NCI-H526 treated with DMSO at 0.1 percent for 48 hours (cell line): ENCODE measurements at places on chromosomes 4 and X.

DNA sequence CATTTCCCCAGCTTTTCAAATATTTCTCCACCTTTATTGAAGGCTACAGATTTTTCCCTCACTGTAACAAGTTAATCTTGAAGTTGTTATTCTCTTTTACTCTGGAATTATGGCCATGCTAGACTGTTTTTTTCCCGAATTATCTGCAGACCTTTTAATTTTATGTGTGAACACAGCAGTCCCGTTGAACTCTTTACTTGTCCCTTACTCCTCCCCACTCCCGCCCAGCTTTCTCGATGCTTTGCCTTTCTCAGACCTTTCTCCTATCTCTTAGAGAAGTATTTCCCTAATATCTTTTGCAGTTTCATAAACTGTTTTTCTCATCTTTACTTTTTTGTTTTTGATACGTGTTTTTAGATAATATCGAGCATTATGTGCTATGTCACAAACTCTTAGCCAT, 776 bp downstream of the CEP44 start:
- no peak for DNase-seq

GRCh38 chrX:9668537-9668936, 97.1 kb downstream of the GPR143 start:
- no peak for DNase-seq

DNA sequence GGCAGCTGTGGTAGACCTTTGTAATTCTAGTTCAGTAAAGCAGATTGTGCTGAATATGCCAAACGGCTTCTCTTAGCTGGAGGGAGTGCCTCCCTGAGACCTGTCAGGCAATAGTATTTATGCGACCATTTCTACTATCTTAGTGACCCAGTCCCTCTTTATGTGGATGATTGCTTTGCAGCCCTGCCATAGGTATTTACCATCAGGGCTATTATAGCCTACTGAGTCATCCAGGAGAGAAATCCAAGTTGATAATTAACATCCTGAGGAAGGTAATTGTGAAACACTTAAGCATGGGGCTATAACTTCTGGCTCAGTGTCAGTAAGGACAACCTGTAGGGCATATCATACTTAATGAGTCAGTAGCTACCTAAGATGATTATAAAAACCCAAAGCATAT, 103.9 kb upstream of the MAOA start:
- no peak for DNase-seq

- DNase-seq = no peak
Measured at GRCh38 chrX:138034136-138034535, 468.2 kb downstream of the ZIC3 start.

- no peak for DNase-seq
Measured at GRCh38 chr4:876780-877179, 50.9 kb upstream of the CPLX1 start.

GRCh38 chr4:84531689-84532088, 32.6 kb upstream of the NKX6-1 start:
- no peak for DNase-seq

GRCh38 chrX:136856050-136856449, 24.5 kb downstream of the RBMX start:
- no peak for DNase-seq

DNA sequence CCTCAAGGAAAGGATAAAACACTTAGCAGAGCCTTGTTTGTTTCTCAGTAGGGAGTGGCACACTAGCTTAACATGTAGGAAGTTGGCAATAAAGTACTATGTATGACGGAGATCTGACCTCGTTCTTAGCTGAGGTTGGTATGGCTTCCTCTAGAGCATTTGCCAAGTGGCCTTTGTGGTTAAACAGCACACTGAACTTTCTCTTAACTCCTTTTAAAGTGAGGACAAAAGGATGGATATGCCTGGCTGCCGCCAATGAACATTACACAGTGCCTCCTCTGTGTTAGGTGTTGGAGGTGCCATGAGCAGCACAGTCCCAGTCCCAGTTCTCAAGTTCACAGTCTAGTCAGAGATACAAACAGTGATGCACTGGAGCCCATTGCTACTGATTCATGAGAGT, 54.4 kb downstream of the VGLL1 start:
- no peak for DNase-seq

DNA sequence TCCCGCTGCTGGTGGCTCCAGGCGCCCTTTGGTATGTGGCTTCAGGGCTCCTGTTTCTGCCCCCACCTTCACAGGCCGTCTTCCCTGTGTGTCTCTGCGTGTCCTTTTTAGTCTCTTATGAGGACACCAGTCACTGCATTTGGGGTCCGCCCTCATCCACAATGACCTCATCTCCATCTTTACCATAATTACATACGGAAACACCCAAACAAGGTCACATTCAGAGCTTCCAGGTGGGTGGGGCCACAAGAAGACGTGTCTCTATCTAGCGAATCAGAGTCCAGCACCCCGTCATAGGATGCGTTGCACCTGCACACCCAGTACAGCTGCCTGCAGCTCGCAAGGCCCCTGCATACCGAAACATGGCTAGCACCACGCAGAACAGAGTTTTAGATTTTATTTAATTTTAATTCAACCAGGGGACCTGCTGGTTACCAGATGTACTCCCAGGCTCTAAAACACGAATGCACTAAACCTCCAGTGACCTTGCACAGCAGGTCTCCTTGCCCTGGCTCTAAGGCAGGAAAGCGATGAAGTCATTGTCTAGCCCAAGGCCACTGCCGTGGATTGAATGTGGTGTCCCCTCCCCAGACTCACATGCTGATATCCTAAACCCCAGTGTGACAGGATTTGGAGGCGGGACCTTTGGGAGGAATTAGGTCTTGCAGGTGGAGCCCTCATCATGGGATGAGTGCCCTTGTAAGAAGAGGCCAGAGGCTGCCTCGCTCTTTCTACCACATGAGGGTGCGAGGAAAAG, 30.3 kb downstream of the ABLIM2 start:
- no peak for DNase-seq

- DNase-seq = no peak
Measured at GRCh38 chrX:111467896-111468295, 43.5 kb upstream of the SERTM2 start.

GRCh38 chrX:39758791-39759525, 338.8 kb downstream of the BCOR start:
- DNase-seq = no peak

DNA sequence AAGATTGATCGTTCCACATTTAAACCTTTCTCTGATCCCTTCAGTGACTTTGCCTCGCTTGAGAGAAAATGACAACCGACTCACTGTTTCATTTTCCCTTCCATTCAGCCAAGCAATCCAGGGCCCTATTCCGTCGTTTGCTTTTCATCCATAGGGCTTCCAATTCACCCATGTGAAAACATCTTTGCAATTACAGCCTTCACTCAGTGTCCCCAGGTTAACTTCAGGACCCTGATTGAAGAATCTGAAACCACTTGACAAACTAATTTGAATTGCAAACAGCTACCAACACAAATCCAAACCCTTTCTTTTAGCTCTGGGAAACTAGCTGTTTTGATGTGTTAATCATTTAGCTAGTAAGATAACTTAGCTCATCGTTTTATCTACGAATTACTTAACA, 120.2 kb upstream of the FAM9C start:
- peak; percentile 11 for DNase-seq

DNA sequence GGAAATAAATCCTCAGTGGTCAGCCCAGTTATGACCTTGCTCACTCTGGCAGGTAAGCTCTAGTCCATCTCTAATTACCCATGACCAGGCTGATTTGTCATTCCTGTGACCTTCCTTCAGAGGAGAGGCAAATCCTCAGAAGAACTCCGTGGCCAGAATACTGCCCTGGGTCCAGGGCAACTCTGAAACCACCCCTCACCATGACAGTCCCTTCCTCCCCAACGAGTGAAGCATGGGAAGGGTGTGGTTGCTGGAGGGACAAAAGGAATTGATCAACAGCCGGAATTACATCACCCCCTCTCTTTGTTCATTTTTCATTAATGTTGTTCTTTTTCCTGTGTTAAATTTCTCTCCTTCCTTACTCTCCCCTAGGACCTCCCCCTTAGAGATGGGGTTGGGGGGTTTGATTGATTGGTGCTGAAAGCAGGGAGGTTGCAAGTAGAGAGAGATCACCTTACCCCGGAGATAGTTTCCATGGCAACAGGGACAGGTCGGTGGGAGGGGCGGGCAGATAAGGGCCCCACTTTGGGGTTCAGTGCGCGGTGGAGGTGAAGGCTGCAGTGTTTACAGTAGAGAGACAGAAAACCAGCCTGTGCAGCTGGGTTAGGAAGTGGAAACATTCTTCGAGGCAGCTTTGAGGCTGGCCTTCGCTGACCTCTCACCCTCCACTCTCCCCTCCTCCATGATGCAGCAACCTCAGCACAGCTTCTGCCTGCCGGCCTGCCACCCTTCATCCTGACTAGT, 647.4 kb downstream of the BCOR start:
- DNase-seq = no peak

- no peak for DNase-seq
Measured at GRCh38 chrX:9627922-9628321, 137.7 kb downstream of the GPR143 start.

DNA sequence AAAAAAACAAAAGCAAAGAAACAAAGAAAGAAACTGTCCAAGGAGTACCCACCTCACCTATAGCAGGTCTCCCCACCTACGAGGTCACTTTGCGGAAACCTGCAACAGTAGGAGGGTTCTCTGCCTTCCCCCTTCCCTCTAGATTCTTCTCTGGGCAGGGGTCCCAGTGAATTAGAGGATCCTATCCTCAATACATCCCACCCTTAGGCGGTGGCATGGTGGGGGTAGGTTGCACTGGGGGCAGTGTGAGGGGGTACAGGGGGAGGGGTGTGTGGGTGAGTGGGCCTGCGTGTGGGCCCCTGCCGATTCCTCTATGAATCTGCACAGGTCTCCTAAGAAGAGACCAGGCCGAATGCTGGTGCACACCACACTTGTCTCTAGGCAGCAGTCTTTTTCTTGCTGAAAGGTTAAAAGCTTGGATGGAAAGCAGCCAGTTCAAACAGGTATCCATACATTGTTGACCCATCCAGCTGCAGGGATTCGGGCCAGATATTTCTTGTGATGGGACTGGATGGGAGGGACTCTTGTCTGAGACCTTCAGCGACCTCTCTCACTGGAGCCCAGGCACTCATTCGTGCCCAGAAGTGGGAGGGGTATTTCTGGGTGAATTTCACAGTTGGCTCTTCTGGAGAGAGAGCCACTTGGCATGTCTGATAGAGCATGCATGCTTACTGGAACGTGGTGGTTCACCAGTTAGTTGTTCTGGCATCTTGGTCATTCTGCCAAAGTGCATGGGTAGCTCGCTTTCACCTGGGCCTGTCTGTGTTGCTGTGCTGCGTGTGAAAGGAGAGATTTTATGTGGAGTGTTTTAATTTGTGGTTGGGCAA, 65.6 kb downstream of the NBDY start:
- DNase-seq = no peak

- DNase-seq = no peak
Measured at GRCh38 chrX:14476205-14476604, 53.1 kb upstream of the GLRA2 start.

GRCh38 chrX:123476611-123477219, 256.1 kb downstream of the THOC2 start:
- no peak for DNase-seq

- no peak for DNase-seq
Measured at GRCh38 chrX:2828344-2828958, at the start of gene GYG2. Gene GYG2, plus strand, starts transcription at chrX:2828930. Its CDS starts 1,259 bp downstream, at chrX:2830189.

DNA sequence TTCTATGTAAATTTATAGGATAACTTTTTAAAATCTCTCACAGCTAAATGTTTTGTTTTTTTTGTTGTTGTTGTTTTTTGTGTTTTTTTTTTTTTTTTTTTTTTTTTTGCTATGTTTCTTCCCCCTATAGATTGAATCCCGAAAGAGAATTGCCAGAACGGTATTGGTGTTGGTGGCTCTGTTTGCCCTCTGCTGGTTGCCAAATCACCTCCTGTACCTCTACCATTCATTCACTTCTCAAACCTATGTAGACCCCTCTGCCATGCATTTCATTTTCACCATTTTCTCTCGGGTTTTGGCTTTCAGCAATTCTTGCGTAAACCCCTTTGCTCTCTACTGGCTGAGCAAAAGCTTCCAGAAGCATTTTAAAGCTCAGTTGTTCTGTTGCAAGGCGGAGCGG, 4.1 kb downstream of the BRS3 start:
- no peak for DNase-seq

GRCh38 chr4:138055890-138056289, 186.3 kb downstream of the SLC7A11 start:
- no peak for DNase-seq

- DNase-seq = no peak
Measured at GRCh38 chr4:74044677-74045076, 6.2 kb upstream of the CXCL3 start.

DNA sequence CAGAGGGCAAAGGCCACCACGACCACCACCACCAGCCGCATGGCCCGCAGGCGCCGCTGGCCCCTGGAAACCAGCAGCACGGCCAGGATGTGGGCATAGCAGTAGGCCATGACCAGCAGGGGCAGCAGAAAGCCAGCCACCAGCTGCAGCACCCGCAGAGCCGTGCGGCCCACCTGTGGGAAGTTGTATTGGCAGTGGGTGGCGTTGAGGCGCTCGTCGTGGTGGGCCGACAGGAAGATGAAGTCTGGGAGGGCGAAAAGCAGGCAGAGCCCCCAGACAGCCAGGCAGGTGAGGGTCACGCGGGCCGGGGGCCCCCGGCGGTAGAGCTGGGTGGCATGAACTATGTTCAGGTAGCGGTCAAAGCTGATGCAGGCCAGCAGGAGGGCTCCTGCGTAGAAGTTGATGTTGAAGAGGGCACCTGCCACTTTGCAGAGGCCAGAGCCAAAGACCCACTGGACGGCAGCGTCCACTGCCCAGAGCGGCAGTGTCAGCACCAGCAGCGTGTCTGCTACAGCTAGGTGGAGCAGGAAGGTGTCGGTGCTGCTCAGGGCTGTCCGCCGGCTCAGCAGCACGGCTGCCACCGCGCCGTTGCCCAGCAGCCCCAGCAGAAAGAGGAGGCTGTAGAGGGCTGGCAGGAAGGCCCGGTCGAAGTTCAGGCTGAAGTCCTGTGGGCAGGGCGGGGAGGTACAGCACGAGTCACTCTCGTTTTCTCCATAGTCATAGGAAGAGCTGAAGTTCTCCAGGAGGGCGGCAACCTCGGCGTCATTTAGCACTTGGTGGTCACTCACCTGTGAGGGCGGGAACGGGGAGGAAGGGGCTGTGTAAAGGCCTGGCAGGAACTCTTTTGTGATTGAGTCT, 1.4 kb downstream of the CXCR3 start:
- DNase-seq = no peak

DNA sequence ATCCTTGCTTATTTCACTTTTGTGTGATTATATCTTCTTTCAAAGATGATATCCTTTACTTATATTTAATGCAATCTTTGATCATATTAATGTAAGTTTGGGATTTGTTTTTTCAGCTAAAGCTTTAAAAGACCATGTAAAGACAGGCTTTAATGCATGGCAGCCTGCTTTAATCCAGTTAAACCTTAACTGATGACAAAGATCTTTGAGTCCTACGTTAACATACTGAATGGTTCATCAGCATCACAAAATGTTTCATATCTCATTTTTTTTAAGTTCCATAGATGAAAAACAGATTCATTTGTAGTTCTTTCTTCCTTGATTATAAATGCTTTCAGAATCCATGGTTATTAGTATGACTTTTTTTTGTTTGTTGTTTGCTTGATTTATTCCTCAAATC, 1102.8 kb downstream of the FSTL5 start:
- DNase-seq = no peak

DNA sequence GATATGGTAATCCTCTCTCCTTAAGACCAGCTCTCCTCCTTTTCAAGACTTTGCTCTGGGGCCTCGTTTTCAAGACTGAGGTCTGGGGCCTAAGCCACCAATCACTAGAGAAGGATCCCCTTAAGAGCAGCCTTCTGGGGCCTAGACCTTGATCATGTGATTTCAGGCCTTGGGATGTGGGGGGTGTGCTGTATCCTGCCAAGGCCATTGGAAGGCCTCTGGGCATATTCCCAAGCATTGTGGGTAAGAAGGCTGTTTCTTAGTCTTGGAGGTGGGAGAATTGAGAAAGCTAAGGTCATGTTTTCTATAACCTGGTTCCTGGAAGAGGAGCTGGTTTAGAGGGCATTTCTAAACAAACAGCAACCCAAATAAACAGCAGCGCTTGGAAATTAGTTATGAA, 12.1 kb downstream of the TMEM164 start:
- no peak for DNase-seq
